ENCODE measurements at places on chromosomes 11 and 22.

- DNase-seq: no peak
Observed at GRCh38 chr11:61578819-61579675, 1.8 kb downstream of the SYT7 start.

GRCh38 chr22:37166675-37167066, 17.0 kb upstream of the IL2RB start:
- peak; percentile 86 for DNase-seq

GRCh38 chr22:49824185-49824925, 3.3 kb downstream of the BRD1 start:
- DNase-seq: peak; percentile 63

DNA sequence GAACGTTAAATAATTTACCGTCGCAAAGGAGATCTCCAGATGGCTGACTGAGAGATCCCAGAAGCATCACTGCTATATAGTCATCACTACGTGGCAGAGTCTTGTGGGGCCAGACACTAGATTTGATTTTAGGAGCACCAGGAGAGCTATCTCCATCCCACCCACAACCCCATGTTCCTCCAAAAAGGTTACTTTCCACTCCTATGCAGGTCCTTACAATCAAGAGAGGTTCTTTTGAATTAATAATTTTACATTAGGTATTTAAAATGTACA, 19.4 kb downstream of the GUCY1A2 start:
- no peak for DNase-seq

DNA sequence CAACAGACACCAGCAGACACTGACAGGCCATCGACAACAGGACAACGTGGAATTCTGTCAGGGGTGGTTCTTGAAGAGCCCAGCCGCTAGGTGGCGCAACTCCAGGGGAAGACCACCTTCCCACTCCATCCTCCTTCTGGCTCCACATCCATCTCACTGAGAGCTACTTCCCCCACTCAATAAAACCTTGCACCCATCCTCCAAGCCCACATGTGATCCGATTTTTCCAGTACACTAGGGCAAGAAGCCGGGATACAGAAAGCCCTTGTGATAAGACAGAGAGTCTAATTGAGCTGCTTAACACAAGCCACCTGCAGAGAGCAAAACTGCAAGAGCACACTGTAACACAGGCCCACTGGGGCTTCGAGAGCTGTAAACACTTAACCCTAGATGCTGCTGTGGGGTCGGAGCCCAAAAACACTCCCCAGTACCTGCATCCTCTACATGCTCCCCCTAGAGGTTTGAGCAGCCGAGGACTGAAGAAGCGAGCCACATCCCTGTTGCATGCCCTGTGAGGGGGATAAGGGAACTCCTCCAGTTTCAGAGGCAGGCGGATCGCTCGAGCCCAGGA, 11.5 kb upstream of the RAB39A start:
- peak; percentile 48 for DNase-seq

DNA sequence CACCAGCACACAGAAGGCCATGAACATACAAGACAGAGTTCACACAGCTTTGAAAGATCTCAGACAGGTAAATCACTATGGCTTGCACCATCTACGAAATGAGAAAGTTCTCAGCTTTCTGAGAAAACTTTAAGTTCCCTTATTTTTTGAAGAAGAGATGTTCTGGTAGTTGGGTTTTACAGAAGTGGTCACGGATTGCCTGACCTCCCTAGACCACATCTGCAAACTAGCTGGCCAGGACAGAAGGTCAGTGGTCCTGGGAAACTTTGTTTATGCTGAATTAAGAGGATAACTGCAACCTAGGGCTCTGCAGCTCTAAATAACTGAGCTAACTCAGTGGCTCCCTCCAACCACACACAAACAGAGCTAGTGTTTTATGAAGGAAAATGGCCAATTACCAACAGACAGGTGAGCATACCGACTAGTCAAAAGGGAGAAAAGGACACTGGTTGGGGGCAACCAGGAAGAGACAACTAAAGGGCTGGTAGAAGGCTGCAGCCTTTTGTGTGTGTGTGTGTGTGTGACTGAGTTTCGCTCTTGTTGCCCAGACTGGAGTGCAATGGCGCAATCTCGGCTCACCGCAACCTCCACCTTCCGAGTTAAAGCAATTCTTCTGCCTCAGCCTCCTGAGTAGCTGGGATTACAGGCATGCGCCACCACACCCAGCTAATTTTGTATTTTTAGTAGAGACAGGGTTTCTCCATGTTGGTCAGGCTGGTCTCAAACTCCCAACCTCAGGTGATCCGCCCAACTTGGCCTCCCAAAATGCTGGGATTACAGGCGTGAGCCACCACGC, 8.5 kb upstream of the SCN2B start:
- DNase-seq: no peak

- DNase-seq: no peak
Observed at GRCh38 chr11:2561696-2562581, 117.1 kb downstream of the KCNQ1 start.

DNA sequence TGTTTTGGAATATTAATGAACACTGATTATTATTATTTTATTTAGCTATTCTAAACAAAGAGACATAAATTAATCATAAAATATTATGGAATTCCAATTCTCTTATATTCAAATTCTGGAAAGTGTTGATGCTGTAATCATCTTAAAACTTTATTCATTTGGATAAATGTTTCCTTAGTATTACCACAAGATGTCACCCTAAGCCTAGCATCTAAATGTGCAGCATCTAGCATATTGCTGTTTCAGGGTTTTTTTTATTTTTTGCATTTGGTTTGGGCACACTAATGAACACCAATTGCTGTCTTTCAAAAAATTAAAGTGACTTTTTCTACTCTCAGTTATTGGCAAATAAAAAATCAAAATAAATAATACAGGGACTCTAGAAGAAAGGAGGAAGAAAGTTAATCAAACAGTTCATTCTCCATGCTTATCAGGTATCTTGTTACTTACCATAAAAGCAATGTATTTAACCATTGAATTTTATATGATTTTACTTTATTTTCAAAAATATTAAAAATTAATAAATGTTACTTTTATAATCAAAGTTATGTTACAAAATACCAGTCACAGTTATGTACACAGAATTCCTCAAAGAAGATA, 31.8 kb downstream of the DLG2 start:
- DNase-seq: peak; percentile 50

- DNase-seq: no peak
Observed at GRCh38 chr22:44659140-44659539, 42.9 kb upstream of the PRR5 start.

DNA sequence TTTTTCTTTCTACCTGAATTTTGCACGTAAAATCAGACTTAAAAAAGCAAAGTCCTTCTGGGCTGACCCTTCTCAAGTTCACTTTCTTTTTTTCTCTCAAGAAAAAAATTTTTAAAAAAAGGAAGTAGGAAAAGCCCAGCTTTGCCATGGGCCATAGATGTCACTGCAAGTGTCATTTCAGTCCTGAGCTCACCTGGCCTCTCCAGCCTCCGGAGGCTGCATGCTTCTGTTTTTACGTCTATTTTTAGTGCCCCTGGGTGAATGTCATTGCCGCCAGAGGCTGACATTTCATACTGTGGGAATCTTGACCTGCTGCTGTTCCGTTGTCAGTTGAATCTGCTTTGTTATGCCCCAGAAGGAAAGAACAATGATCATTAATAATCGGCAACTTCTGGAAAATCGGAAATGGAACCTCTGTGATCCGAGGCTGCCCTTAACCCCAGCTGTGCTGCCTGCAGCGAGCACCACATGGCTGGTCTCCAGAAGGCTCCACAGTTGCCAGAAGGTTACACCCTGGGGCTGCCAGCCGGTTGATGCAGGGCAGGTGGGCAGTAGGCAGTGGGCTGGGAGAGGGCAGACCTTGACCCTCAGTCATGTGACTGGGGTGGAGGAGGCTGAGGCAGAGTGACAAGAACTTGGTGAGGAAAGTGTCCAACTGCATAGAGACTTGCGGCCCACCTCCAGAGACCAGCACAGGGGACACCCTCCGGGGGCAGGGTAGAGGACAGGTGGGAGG, 16.7 kb upstream of the MYEOV start:
- no peak for DNase-seq

DNA sequence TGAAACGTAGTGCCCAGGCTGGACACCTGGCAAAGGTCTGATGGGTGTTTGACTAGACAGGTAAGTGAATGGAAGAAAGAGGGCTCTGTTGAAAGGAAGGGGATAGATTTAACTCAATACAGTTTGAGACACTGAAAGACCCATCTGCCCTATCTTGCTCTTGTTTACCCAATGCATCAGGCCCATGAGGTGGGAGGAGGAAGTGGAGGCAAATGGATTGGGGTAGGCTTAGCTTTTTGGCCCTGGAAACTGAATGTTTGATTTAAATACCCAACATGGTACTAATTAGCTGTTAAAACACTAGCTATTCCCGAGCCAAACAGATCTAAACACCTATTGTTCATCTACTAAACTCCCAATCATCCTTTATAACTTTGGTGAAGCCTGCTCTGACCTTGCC, 3.5 kb upstream of the UVRAG start:
- DNase-seq: no peak

GRCh38 chr22:49977578-49977977, 17.0 kb downstream of the PIM3 start:
- no peak for DNase-seq

DNA sequence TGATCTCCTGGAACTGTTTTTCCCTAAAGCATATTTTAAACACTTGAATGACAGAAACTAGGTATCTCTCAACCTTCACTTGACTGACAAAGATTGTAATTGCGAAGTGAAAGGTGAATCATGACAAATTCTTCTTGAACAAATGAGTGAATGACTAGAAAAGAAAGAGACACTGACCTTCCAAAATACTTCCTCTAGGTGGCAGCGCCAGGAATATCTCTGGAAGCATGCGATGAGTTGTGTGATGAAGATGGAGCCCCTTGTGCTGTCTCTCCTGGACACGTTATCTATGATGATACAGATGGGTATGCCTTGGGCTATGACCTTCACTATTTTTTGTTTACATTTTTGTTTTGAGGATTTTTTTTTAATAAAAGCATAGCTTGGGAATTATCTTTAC, 7.0 kb upstream of the CASP12 start:
- DNase-seq: no peak

- DNase-seq: peak; percentile 13
Observed at GRCh38 chr11:82864268-82864667, 36.0 kb downstream of the PRCP start.

DNA sequence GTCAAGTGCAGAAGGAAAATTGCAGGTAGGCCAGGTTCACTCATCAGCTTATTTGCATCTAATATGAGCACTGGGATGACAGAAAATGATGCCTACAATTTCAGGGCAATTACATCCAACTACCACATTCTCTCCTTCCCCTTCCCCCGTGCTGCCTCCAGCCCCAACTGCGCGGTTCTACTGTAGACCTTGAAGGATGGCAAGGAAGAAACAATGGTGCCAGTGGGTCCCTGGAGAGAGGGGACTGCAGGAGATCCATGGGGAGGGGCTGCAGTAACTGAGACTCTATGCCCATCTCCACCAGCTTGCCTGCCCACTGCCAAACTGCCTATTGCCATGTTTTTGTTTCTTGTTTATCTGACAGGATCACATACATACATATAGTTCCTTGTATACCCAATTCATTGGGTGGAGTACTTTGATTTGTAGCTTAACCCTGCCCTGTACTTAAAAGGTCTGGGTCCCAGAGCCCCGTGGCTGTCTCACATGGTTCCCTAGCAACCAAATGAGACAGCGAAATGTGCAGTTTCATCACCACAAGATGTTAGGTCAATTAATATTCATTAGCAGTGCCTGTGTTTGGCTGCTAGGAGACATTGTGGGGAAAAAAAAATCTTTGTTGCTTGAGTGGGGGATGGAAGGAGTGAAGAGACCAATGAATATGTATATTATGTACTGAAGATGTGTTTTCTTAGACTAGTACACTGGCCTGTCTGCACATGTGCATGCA, 253.5 kb upstream of the PLET1 start:
- DNase-seq: no peak
